ENCODE measurements at places on chromosomes 13 and 19.

GRCh38 chr13:27432611-27433210 lies 8.3 kb downstream of the GTF3A start:
- DNase-seq = no peak

- no peak for DNase-seq
Observed at GRCh38 chr13:99356012-99356261, 48.7 kb upstream of the GPR183 start.

- no peak for DNase-seq
Observed at GRCh38 chr13:39455521-39456175, 147.3 kb downstream of the LHFPL6 start.

DNA sequence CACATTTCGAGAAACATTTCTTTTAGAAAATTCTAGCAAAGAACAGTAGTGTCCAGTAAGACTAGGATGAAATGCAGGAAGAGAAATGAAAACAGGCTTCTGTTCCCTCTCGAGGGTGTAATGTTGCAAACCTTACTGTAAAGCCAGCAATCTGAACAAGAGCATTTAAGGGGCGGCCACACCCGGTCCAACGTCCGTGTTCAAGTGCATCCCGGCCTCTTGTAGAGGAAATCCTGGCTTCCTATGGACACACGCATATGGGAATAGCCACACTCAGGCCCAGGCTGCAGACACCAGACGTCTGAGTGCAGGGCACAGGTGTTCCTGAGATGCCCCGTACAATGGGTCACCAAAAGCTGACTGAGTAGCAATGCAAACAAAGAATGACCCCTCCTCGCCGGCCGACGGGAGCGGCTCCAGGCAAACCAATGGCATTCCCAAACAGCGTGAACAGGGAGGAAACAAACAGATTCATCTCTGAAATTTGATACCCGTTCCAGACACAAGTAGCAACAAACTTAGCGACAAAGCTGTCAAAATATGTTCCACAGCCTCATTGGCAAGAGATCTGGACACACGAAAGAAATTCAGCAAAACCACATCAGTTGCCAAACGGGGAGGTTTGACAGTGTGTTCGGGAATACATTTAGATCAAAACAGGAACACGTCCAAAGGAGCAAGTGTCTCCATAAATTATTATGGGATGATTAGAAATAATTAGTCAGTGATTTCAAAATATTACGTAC lies 278.6 kb upstream of the TSHZ3 start:
- DNase-seq = no peak

DNA sequence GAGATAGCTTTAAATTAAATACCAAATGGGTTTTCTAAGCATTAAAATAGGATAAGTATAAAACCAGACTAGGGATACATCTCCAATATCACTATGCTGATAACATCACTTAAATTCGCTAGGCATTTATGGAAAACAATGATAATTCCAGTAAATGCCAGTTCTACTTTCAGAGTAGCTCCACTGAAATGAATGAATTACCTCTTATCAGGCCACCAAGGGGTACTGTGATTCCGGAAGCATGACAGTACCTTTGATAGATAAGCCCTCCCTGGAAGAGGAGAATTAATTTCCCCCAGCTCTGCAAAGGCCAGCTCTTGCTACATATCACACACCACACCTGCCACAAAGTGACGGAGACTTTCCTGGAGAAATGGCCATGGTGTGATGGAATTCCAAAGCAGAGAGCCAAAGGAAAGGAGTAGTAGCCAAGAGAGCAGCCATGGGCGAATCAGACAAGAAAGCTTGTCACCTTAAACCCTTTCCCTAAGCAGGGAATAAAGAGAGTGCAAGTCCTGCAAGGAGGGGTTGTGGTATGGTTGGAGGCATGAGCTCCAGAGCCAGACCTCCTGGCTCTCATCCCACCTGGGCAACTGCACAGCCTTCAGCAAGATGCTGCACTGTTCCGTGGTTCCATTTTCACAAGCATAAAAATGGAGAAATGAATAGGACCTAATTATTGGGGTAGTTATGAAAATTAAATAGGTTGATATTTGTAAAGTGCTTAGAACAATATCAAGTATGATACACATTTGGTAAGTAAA lies 423.1 kb downstream of the FGF14 start:
- DNase-seq = peak; percentile 73

DNA sequence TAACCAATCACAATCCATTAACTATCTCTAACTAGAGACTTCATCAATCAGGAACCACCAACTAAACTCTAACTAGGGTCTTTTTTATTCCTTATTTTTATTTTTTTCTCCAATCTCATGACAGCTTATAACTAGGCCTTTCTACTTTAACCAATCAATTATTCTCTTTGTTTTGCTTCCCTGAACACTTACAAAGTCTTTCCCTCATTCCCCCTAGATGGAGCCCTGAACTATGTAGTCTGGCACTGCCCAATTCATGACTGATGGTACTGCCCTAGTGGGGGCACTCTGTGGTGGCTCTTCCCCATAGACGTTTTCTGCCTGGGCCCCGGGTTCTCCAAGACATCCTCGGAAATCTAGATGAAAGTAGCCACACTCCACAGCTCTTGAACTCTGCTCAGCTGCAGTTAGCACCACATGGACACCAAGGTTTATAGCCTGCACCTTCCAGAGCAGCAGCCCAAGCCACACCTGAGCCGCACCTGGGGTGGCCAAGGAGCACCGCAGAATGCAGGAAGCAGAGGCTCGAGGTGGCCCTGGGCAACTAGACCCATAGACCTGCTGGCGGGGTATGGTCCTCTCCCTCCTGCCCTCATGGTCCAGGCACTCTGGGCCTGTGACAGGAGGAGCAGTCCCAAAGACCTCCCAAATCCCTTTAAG lies 6.6 kb downstream of the ATP7B start:
- DNase-seq = no peak

- DNase-seq = peak; percentile 0
Observed at GRCh38 chr13:23960566-23961156, 63.4 kb upstream of the C1QTNF9B start.

All from cerebellar nuclear complex (tissue), 1 donor.